ENCODE measurements at places on chromosomes 2 and 18.

- DNase-seq, result no peak
These were observed 16.8 kb upstream of the ATP8B1 start for GRCh38 chr18:57819671-57820460.

DNA sequence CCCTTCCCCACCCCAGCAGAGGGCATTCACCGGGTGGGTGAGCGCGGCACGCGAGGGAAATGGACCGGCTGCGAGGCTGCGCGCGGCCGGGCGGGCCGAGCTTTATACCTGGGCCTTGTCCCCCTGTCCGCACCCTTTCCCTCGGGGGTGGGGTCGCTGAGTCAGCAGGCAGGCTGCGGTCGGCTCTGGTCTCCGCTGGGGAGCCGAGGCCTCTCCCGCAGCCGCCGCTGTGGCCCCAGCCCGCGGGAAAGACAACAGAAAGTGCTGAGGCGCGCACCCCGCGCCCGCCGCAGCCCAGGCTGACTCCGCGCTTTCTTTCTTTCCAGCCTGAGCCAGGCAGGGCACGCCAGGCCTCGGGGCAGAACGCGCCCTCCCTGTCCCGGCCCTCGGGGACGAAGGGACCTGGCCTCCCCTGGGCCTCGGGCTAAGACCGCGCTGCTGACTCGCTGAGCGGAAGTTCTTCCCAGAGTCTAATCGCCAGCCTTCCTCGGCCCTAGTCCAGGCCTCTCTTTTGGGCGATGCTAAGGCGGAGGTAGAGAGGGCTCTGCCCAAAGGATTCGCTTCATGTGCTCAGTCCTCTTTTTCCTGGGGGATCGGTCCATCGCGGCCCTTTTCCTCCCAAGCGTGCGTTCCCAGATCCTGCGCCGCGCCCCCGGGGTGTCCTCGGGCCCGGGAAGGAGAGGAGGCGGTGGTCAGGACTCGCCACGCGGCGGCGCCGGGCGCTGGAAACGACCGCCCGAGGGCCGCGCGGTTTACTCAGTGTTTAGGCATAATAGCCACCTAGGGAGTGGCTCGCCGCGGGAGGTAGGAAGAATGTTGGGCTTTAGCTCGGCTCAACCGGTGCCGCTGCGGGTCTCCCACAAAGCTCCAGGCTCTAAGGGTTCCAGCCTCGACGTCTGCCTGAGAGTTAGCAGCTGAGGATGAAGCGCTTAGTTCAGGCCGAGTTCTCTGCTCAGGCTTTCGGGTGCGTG lies at the start of gene CRYBA2:
CRYBA2 (minus strand) TSS at position 78 of the 971 bp plus-strand sequence. CDS start 246 bp downstream, outside the sequence.
- DNase-seq, result no peak

DNA sequence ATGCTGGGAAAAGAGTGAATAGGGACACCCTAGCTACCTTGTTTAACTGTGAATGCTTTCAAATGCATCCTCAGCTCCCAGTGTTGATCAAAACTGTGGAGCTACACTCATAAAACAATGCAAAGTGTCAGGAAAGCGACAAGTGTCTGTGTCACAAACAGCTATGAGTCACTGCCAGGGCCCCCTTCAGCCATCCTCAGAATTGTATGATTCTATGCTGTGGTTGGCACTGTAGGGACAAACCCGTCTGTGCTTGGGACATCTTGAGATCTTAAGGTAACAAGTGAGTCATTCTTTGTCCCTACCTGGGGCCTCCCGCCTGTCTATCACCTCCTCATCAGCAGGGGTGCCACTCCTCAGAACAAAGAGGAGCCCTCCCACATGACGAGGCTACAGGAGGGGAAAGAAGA lies 42.4 kb downstream of the KLF7 start:
- DNase-seq, result peak; percentile 17

GRCh38 chr2:163345795-163346573 lies 389.8 kb downstream of the FIGN start:
- DNase-seq, result no peak

GRCh38 chr2:113361051-113361450 lies 76.4 kb upstream of the ZNG1B start:
- DNase-seq, result no peak

DNA sequence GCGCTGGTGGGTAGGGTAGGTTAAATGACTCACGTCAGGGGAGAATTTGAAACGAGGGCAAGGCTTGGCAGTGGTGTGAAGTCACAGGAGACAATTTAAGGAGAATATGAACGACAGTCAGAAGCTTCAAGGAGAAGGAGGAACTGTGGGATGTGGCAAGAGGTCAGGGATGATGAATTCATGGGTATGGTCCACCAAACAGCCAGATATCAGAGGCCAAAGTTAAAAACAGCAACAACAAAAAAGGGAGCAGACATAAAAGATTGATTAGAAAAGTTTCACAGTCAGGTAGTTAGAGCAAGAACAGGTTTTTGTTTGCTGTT lies 1.4 kb upstream of the ZNF396 start:
- no peak for DNase-seq

DNA sequence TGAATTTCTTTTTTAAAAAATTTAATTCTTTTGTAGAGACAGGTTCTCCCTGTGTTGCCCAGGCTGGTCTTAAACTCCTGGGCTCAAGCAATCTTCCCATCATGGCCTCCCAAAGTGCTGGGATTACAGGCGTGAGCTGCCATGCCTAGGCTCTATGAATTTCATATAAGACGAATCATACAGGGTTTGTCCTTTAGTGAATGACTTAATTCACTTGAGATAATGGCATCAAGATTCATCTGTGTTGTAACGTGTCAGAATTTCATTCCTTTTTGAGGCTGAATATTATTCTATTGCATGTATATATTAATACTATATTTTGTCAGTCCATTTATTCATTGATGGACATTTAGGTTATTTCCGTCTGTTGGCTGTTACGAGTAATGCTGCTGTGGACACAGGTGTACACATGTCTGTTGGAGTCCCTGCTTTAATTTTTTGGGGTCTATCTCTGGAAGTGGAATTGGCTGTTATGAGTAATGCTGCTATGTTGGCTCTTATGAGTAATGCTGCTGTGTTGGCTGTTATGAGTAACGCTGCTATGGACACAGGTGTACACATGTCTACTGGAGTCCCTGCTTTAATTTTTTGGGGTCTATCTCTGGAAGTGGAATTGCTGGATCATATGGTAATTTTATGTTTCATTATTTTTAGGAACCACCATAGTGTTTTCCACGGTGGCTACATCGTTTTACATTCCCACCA lies 210.6 kb downstream of the CAMKMT start:
- no peak for DNase-seq

DNA sequence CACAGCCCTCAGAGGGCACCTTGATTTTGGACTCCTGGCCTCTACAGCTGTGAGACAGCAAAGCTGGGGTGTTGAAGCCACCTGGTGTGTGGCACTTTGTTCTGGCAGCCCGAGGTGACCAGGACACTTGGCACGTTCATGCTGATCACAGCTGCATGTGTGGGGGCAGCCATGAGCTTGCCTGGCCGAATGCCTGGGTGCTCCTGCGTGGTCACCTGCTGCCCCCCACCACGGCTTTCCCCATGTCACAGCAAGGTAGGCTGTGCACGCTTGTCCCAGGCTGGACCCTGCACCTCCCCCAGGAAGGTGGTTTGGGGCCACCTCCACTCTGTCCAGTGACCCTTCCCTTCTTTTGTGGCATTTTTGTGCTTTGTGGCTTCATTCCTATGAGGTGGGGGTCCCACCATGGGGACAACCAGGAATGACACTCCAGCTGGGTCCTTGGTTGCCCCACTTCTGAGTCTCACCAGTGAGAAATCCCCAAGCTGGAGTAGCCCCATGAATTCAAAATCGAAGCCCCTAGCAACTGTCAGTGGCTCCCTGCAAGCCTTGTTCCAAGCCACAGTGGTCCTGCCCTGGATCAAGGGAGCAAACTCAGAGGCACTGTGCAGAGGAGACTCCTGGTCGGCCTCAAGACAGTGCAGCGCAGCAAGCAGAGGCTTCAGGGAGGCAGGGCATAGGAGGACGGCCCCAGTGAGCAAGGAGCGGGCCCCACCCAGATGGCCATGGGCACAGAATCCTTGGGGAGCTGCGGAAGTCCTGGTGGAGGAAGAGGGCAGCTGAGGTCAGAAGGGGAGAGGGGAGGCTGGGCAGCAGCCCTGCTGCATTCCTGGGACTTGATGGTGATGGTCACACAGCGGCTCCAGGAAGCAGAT lies 121.4 kb upstream of the HS6ST1 start:
- no peak for DNase-seq

GRCh38 chr2:56502616-56503015 lies 318.8 kb downstream of the CCDC85A start:
- no peak for DNase-seq

DNA sequence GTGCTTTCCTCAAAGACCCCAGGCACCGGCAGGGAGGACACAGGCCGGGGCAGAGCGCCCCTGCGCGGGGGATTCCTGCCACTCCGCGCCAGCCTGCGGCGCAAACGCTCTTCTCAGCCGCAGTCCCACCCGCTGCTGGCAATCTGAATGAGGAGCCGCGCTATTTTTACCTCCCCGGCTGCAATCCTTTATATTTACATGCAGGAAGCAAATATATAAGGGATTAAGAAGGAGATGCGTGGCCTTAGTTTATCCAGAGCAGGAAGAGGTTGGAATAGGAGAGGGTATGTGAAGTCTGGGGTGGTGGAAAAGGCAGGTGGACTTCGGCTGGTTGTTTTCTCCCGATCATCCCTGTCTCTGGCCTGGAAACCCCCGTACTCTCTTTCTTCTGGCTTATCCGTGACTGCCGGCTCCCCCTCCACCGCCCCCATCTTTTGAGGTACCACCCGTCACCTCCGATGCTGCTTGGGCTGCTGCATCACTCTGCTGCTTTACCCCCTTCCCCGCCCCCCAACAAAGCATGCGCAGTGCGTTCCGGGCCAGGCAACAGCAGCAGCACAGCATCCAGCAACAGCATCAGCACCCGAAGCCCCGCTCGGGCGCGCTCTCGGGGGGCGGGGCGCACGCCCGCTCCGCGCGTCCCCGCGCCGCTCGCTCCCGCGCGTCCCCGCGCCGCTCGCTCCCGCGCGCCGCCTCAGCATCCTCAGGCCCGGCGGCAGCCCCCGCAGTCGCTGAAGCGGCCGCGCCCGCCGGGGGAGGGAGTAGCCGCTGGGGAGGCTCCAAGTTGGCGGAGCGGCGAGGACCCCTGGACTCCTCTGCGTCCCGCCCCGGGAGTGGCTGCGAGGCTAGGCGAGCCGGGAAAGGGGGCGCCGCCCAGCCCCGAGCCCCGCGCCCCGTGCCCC lies at the start of gene ADAM23:
ADAM23 (plus strand) TSS at position 700 of the 902 bp plus-strand sequence. CDS start 335 bp downstream, outside the sequence.
- no peak for DNase-seq

- DNase-seq, result no peak
These were observed 245.8 kb upstream of the SLC39A10 start for GRCh38 chr2:195411219-195411687.

DNA sequence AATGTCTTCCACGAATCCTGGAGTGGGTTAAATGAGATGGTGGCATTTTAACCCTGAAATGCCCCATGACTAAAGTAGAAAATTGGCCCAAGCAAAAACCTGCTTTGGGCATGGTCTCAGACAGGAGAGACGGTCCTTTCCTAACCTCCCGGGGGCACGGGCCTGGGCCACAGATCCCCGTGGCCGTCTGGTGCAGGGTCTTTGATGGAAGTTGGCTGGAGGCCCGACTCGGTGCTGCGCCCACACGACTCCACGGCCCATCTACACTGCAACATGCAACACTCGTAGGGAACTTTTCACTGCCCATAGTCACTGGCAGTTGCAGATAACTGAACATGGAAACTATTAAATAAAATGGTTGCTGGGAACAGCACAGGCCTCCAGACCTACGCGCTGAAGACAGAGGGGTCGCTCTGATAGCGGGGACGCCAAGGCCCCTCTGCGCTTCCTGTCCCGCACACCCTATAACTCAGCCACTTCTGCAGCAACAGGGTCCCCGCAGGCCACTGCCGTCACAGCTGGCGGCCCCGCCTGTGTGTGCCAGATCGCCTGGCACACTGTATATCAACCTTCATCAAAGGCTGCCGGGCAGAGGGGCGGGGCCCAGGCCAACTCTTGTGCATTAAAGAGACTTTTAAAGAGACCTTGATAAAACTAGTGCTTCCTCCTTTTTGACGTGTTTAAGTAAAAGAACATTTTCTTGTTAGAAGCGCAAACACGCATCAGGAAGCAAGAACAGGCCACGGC lies 214.1 kb downstream of the TWIST2 start:
- DNase-seq, result no peak

DNA sequence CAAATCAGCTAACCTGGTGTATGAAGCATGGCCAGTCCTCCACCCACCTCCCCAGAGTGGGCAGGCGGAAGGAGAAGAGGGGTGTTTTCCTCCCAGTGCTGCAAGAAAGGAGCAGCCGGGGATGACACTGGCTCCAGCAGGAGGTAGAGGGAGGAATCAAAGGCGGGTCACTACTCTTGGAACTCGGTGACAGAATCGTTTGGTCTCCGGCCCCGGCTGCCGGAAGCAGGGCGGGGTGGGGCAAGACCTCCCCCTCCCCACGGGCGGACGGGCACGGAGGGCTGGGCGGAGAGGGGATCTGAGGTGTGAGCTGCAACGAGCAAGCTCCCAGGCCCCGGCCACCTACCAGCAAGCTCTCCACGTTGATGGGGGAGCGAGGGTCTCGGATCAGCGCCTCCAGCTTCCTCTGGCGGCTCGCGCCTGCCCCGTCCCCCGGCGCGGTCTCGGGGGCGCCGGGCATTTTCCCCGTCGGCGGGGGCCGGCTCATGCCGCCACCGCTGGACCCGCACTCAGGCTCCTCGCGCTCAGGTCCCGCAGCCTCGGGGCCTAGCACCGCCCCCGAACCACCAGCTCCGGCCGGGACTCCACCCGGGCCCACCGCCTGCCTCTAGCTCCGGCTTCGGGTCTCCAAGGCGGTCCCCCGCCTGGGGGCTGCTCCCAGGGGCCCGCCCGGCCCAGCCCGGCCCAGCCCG lies 640 bp downstream of the ROCK2 start:
- DNase-seq, result no peak

- no peak for DNase-seq
These were observed 225.7 kb downstream of the TCF4 start for GRCh38 chr18:55362303-55362702.

DNA sequence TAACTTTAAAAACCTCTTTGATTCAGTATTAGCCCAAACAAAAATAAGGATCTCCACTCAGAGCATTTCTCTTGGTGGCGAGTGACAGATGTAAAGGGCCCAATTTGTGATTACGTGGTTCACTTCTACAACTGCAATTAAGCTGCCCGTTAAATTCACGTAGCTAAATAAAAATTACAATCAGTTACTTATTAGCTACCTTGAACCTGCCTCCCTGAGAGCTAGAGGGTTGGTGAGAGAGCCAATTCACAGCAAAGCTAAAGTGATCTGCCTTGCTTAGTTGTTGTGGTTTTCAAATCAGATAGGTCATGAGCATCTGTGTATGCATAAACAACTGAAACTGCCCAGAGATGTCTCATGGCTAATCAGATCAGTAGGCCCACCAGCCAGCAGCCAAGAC lies 156.7 kb downstream of the RNF152 start:
- no peak for DNase-seq

GRCh38 chr2:157055660-157056199 lies 201.8 kb upstream of the GALNT5 start:
- no peak for DNase-seq

DNA sequence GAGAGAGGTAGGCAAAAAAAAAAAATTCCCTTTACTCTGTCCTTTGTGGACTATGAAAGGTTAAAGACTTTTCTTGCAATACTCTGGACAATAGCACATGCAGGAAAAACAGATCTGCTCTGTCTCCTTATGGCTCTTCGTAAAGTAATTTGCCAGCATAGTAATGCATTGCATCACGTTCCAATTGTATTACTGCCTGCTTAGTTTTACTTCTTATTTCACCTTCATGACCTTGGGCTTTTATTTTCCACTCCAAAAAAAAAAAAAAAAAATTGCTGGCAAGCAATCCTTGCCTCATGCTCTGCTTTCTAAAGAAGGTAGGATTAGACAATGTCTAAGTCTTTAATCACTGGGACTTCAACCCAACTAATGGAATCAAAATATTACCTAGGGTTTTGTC lies 1802.7 kb downstream of the SUCLG1 start:
- DNase-seq, result no peak

GRCh38 chr2:61157371-61158003 lies 4.5 kb upstream of the C2orf74 start:
- DNase-seq, result no peak

GRCh38 chr2:176892676-176893226 lies 319.8 kb upstream of the HNRNPA3 start:
- no peak for DNase-seq
